ENCODE measurements at places on chromosomes 5 and 9.

- no peak for DNase-seq
These were observed 4.1 kb downstream of the HMGCS1 start for GRCh38 chr5:43309122-43309521.

DNA sequence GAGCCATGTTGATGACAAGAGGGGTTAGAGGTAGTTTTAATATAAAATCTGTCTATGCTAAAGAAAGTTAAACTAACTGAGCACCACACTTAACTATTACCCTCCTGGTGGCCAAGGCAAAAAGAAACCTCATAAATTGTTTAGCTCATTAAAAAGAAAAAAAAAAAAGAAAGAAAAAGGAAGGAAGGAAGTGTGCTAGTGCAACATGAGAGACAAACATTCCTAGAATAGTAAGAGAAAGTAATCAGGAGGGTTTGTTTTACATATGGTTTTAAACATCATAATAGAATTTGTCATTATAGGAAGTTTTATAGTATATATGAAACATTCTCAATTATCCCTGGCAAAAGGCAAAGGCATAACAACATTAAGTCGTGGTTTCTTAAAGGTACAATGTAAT, 152.3 kb downstream of the SNX18 start:
- DNase-seq, result no peak

DNA sequence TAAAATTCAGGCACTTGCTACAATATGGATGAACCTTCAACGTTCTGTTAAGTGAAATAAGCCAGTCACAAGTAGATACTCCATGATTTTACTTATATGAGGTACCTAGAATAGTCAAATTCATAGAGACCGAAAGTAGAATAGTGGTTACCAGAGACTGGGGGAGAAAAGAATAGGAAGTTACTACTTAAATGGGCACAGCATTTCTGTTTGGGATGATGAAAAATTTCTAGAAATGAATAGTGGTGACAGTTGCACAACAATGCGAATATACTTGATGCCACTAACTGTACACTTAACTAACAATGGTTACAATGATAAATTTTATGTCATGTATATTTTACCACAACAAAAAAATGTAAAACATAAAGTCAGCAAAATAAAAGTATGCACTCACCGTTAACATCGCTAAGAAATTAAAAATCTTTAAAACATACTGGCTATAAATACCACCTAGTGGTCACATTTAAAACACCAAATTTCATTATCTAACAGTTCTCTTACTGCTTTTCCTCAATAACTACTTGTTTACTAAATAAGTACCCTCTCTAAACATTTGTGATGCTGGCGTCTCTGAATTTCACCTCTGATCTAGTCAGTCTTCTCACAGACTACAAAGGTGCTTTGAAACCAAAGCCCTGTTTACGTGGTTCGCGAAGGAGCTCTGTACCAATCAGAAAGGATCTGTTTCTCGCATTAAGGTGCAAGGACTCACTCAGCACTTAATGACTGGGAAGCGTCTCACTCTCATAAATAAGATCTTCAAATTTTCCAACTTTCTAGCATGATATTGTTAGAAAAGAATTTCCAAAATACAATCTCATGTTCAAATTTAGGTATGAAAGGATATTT, 22.7 kb downstream of the KIF3A start:
- DNase-seq, result no peak

GRCh38 chr5:138503487-138504270, 38.4 kb downstream of the EGR1 start:
- DNase-seq, result peak; percentile 73

- DNase-seq, result no peak
These were observed 414.3 kb downstream of the ANXA1 start for GRCh38 chr9:73565833-73566465.

DNA sequence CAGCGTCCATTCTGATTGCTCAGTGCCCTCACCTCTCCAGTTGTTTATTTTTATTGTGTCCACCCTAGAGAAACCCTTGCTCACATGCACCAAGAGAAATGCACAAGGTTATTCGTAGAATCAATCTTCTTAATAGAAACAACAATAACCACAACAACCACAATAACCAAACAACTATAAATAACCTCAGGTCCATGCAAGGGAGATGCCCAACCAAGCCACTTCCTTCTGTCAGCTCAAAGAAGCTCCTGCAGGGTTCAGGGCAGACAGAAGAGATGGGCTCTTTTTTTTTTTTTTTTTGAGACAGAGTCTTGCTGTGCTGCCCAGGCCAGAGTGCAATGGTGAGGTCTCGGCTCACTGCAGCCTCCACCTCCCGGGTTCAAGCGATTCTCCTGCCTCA, 14.9 kb upstream of the TCOF1 start:
- no peak for DNase-seq

GRCh38 chr9:76351006-76351405, 43.2 kb downstream of the RFK start:
- DNase-seq, result no peak

- peak; percentile 33 for DNase-seq
These were observed 1.1 kb upstream of the FOXB2 start for GRCh38 chr9:77018058-77018968.

DNA sequence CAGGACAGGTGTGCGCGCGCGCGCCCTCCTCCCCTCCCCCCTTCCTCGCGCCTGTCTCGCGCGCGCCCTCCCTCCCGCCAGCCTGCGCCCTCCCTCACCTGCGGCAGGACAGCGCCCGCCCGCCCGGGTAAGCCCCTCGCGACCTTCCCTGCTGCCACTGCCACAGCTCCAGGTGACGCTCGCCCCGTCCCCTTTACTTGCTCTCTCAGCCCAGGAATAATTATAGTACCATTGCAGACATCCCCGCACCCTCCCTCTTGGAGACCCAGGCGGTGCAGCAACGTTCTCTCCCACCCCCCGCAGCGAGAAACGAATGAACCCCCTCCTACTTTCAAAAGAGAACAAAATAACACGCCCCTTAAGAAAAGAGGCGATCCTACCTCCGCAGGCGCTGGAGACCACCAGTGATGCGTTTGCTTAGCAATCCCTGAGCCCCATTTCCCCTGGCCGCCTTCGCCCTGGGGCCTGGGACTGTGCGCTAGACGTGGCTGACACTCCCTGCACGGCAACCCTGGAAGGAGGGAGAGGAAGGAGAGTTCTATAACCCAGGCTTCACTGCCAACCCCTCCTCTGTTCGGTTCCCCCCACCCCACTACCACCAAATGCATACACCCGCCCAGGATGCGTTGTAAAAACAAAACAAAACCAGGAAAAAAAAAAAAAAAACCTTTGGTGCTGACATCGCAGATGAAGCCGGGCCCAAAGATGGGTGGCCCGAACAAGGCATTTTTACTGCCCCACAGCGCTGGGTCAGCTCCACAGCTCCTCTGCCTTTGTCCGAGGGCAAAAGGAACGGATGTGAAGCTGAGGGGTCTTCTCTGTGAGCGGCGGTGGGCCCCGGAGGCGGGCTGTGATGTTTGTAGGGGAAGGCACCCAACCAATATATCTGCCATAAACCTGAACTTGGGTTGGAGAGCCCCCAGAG, 5.6 kb upstream of the PURA start:
- DNase-seq, result peak; percentile 37

GRCh38 chr5:14321936-14322335, 178.8 kb downstream of the TRIO start:
- DNase-seq, result no peak

DNA sequence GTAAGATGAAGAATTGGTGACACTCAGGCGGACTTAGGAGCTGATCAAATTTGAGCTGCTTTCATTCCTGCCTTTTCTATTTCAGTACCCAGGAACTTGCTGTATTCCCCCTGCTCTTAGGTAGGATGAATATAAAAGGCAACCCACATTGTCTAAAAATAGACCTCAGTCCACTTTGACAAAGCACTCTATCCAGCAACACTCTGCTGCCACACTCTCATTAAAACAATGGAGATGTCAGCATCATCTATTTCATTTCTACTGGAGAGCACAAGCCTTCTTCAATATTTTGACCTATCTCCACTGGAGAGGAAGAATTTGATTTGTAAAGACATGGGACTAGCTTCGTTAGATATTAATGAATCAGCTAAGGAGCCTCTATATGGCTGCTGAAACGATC, 468.4 kb downstream of the PTPRD start:
- DNase-seq, result no peak

DNA sequence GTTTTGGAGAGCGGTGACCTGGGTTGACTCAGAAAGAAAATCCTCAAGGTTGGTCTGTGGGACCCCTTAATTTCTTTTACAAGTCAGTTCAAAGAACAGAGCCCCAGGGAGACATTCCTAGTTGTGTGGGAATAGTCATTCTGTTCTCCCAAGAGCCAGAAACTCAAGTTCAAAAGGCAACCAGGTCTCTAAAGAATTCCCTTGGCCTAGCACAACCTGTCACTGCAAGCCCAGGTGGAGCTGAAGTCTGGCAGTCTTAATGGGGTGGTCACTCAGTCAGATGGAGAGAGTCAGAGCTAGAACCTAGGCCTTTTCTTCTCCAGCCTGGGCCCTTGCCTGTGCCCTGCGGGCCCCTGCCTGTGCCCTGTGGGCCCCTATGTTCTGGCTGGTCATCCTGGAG, 37.5 kb upstream of the CDKN2AIPNL start:
- no peak for DNase-seq

DNA sequence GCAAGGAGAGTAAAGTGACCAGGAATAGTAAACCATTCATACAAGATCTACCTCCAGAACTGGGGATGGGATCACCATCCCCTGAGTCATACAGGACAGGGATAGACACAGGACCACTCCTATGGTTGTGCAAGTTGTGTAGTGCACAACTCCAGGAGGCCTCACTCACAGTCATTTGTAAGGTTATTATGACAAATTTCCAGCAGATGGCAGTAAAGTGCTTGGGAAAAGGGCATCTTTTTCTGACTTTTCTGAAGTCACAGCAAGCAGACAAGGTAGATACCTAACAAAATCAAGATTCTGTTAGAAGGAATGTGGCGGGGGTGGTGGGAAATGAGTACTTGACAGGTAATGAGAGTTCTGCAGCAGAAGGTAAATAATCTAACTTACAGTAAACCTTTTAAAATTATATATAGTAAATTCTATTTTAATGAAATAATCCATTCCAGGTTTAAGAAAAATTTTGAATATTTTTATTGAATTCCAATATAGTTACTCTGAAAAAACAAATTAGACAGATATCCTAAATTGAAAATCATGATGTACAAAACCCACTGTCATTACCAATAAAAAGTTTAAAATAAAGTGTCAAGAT, 16.7 kb upstream of the KIF27 start:
- peak; percentile 57 for DNase-seq

DNA sequence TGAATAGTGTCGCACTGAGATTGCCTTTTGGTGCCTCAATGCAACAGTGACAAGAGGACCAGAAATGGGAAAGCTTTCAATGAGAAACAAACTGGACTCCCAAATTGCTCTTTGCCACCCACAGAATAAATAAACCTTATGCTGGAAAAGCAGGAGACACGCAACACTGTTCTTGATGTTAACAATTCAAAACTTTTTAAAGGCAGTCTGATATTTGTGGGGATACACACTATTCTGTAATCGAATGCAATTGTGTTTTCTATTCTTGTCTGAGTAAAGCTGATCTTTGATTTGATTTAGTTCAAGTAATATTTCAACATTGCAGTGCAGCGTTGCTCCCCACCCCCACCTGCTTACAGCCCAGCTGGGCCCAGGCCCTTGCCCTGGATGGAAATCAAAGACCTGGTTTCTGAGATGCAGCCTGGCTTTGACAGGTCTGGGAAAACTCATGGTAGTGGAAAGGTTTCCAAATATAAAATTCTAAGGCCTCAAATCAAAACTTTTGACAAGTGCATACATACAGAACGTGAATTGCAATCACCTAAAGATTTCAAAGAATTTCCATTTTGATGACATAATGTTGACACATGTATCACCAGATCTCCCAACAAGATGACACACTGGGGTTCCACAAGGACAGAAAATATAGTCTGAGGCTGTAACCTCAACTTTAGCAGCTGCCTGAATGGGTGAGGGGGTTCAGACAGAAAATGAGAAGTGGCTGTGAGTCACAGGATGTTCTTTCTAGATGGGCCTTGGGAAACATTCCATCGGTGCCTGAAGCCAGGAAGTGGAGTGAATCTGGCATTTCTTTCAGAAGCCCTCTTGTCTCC, 55.1 kb downstream of the ABCA1 start:
- DNase-seq, result no peak

- no peak for DNase-seq
These were observed 198.8 kb downstream of the PRELID2 start for GRCh38 chr5:145636371-145636770.

GRCh38 chr5:172111852-172112225, 76.2 kb downstream of the STK10 start:
- no peak for DNase-seq

DNA sequence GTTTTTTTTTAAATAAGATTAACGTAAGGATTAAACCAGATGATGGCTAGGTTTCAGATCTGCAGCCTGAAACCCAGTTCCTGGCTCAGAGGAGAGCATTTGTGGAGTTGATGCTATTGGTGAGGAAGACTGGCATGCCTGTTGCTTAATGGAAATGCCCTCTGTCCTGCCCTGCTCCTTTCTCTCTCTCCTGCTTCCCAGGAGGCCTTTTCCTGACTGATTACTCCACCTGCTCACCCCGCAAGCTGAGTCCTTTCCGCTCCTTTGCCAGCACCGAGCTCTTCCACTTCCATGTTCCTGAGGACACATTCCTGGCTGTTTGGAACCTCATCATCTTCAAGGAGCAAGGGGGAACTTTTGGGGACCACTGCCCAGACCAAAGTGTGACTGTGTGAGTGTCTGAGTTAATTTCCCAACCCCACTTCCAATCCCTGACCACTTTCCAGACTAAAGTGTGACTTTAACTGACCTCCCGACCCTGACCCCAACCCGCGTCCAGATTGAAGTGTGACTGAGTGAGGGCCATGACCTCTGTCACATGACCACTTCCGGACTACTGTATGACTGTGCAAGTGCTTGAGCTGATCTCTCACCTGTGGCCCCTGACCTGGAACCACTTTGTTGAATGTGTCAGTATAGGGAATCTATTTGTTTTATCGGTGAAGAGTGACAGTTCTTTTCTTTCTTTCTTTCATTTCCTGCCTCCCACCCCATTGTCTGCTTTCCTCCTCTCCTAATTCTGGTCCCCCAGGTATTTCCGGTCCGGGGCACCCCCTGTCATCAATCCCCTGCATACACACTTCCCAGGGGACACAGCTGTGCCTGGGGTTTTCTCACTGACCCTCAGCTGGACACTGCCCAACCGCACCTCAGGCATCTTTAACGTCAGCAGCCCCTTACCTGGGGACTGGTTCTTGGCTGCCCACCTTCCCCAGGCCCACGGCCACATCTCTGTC, 5.5 kb downstream of the TMEM8B start:
- DNase-seq, result no peak
